RWPE2 (cell line): ENCODE measurements at places on chromosomes 1 and 21.

GRCh38 chr1:206782448-206782847, 10.2 kb upstream of the IL10 start:
- DNase-seq = no peak
- no peak overlapping the region for H3K27ac ChIP-seq
- no peak overlapping the region for H3K4me3 ChIP-seq
- H3K27me3 ChIP-seq = no peaks in the 10 kb centered on the region

- peaks cover 20% of the 10 kb centered on the region for H3K4me1 ChIP-seq
- no peaks in the 10 kb centered on the region for H3K36me3 ChIP-seq
- H3K4me3 ChIP-seq = no peak overlapping the region
- H3K27me3 ChIP-seq = no peaks in the 10 kb centered on the region
These were observed 1.1 kb upstream of the LCK start for GRCh38 chr1:32249831-32250525.

GRCh38 chr1:112439592-112439991, 43.6 kb downstream of the CTTNBP2NL start:
- no peak overlapping the region for H3K27ac ChIP-seq
- no peaks in the 10 kb centered on the region for H3K27me3 ChIP-seq
- DNase-seq = no peak
- H3K36me3 ChIP-seq = peaks cover 31% of the 10 kb centered on the region
- H3K4me1 ChIP-seq = peaks cover 10% of the 10 kb centered on the region

GRCh38 chr21:40465382-40465781, 381.6 kb downstream of the DSCAM start:
- H3K4me3 ChIP-seq = no peak overlapping the region
- H3K27ac ChIP-seq = no peak overlapping the region
- no peaks in the 10 kb centered on the region for H3K4me1 ChIP-seq
- H3K27me3 ChIP-seq = peaks cover 4% of the 10 kb centered on the region
